Mesothelial cell of epicardium (in vitro differentiated cells): ENCODE measurements at places on chromosomes 5 and 9. TPM values are rescaled to one million over a fixed set of nuclear protein-coding genes. Genes with fewer than 3 reads are reported as not detected.

GRCh38 chr9:86734771-86735170 is 212.5 kb downstream of the GAS1 start:
- H3K4me3 ChIP-seq: no peak overlapping the region
- peak overlapping the region; percentile 22 for H3K27ac ChIP-seq
- peaks cover 68% of the 10 kb centered on the region for H3K4me1 ChIP-seq
- no peaks in the 10 kb centered on the region for H3K36me3 ChIP-seq
- no peaks in the 10 kb centered on the region for H3K27me3 ChIP-seq

GRCh38 chr9:114829574-114830440 is 24.0 kb upstream of the TNFSF15 start:
- H3K36me3 ChIP-seq: no peaks in the 10 kb centered on the region
- H3K27ac ChIP-seq: peak overlapping the region; percentile 16
- no peaks in the 10 kb centered on the region for H3K27me3 ChIP-seq
- H3K4me3 ChIP-seq: no peak overlapping the region
- DNase-seq: no peak

DNA sequence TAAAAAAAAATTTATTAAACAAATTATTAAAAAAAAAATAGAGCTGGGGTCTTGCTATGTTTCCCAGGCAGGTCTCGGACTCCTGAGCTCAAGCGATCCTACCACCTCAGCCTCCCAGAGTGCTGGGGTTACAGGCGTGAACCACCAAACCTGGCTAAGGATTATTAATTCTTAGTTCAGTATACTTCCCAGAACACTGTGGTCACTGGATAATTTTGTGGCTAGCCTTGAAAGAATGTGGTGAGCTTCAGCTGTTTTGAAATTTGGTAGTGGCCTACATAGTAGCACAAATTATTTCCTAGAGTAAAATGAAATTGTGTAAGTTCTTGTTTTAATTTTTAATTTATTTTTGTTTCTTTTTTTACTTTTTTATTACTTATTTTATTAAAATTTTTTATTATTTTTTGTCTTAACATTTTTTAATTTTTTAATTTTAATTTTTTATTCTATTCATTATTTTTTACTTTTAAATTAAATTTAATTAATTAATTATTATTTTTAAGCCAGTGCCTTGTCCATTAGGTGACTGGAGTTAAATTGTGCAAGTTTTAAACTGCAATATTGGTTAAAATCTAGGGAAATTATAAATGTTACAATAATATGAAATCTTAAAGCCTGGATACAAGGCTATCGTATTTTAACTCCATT is 23.0 kb downstream of the ARRDC3 start:
- DNase-seq: no peak
- H3K27me3 ChIP-seq: peaks cover 9% of the 10 kb centered on the region
- no peaks in the 10 kb centered on the region for H3K36me3 ChIP-seq
- H3K4me1 ChIP-seq: peaks cover 5% of the 10 kb centered on the region
- no peak overlapping the region for H3K27ac ChIP-seq
- no peak overlapping the region for H3K4me3 ChIP-seq

- H3K27me3 ChIP-seq: peaks cover 2% of the 10 kb centered on the region
- H3K27ac ChIP-seq: peak overlapping the region; percentile 57
- H3K4me3 ChIP-seq: peak overlapping the region; percentile 90
- peaks cover 4% of the 10 kb centered on the region for H3K36me3 ChIP-seq
- DNase-seq: no peak
Measured at GRCh38 chr5:149344151-149344550, 1.1 kb upstream of the GRPEL2 start.

Gene PRUNE2
- 3.1 to 3.5 TPM (median 3.4 TPM) in 3 replicates for total RNA-seq

DNA sequence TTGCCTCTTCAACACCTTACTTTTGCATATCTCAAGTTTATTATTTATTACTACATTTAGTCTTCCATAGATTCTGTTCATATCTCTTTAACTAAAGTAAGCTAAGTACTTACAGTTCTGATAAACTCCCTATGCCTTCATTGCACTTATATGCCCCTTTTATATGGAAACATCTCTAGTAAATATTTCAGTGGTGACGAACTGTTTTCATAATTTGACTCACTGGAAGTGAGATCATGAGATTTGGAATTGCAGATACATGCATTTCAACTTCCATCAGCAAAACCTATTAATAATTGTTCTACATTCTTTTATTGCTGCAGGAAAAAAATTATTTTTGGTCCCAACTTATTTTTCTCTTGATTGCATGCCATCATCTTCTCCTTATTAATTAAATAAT is 263.5 kb downstream of the CD180 start:
- H3K27ac ChIP-seq: no peak overlapping the region
- H3K4me1 ChIP-seq: no peaks in the 10 kb centered on the region
- no peak overlapping the region for H3K4me3 ChIP-seq
- H3K36me3 ChIP-seq: no peaks in the 10 kb centered on the region

- H3K27me3 ChIP-seq: peaks cover 58% of the 10 kb centered on the region
- H3K4me1 ChIP-seq: peaks cover 4% of the 10 kb centered on the region
- peaks cover 2% of the 10 kb centered on the region for H3K36me3 ChIP-seq
- DNase-seq: no peak
Measured at GRCh38 chr5:38847559-38848347, 1.9 kb downstream of the OSMR start.

GRCh38 chr5:3393122-3393919 is 202.3 kb upstream of the IRX1 start:
- no peak for DNase-seq
- peaks cover 3% of the 10 kb centered on the region for H3K4me1 ChIP-seq
- no peaks in the 10 kb centered on the region for H3K36me3 ChIP-seq
- no peak overlapping the region for H3K4me3 ChIP-seq
- H3K27ac ChIP-seq: no peak overlapping the region
- peaks cover 15% of the 10 kb centered on the region for H3K27me3 ChIP-seq

- no peaks in the 10 kb centered on the region for H3K27me3 ChIP-seq
- peaks cover 18% of the 10 kb centered on the region for H3K4me1 ChIP-seq
- H3K36me3 ChIP-seq: no peaks in the 10 kb centered on the region
- no peak overlapping the region for H3K4me3 ChIP-seq
Measured at GRCh38 chr9:127188396-127188795, 66.0 kb upstream of the ANGPTL2 start.

Gene F2RL2
- 1.4 to 3.3 TPM (median 2.4 TPM) in 3 replicates for total RNA-seq

Gene SCGB3A2
- total RNA-seq: 0.49 TPM in 1 of 3 replicates, not detected in the others

GRCh38 chr9:35651956-35652828 is 1.5 kb upstream of the SIT1 start:
- no peak overlapping the region for H3K4me3 ChIP-seq
- H3K36me3 ChIP-seq: no peaks in the 10 kb centered on the region
- H3K4me1 ChIP-seq: peaks cover 19% of the 10 kb centered on the region
- no peak overlapping the region for H3K27ac ChIP-seq
- H3K27me3 ChIP-seq: no peaks in the 10 kb centered on the region

- H3K27ac ChIP-seq: no peak overlapping the region
- DNase-seq: no peak
- H3K27me3 ChIP-seq: no peaks in the 10 kb centered on the region
- no peaks in the 10 kb centered on the region for H3K36me3 ChIP-seq
- H3K4me1 ChIP-seq: peaks cover 1% of the 10 kb centered on the region
- H3K4me3 ChIP-seq: no peak overlapping the region
Measured at GRCh38 chr5:36777105-36777757, 99.3 kb upstream of the NIPBL start.

- no peak overlapping the region for H3K4me3 ChIP-seq
- H3K4me1 ChIP-seq: peaks cover 6% of the 10 kb centered on the region
- H3K36me3 ChIP-seq: no peaks in the 10 kb centered on the region
Measured at GRCh38 chr5:129716235-129716634, 31.7 kb upstream of the MINAR2 start.

- H3K4me1 ChIP-seq: peaks cover 15% of the 10 kb centered on the region
- H3K27ac ChIP-seq: no peak overlapping the region
- no peak for DNase-seq
- no peak overlapping the region for H3K4me3 ChIP-seq
Measured at GRCh38 chr5:110386782-110387181, 339.7 kb downstream of the TMEM232 start.

- no peaks in the 10 kb centered on the region for H3K27me3 ChIP-seq
- no peak overlapping the region for H3K4me3 ChIP-seq
- H3K36me3 ChIP-seq: no peaks in the 10 kb centered on the region
- peaks cover 14% of the 10 kb centered on the region for H3K4me1 ChIP-seq
Measured at GRCh38 chr5:79189439-79190234, 46.3 kb upstream of the JMY start.

Gene CDKN2B-AS1
- 8.2 to 10.8 TPM (median 8.8 TPM) in 3 replicates for total RNA-seq

GRCh38 chr9:101625876-101626275 is 31.1 kb upstream of the PPP3R2 start:
- no peak overlapping the region for H3K27ac ChIP-seq
- peaks cover 7% of the 10 kb centered on the region for H3K27me3 ChIP-seq
- no peak for DNase-seq
- no peak overlapping the region for H3K4me3 ChIP-seq
- H3K4me1 ChIP-seq: peaks cover 9% of the 10 kb centered on the region
- H3K36me3 ChIP-seq: no peaks in the 10 kb centered on the region

- H3K27me3 ChIP-seq: no peaks in the 10 kb centered on the region
- peaks cover 3% of the 10 kb centered on the region for H3K36me3 ChIP-seq
- no peak for DNase-seq
- H3K27ac ChIP-seq: no peak overlapping the region
Measured at GRCh38 chr5:94376672-94377345, 241.6 kb downstream of the KIAA0825 start.

- no peaks in the 10 kb centered on the region for H3K27me3 ChIP-seq
- H3K27ac ChIP-seq: no peak overlapping the region
Measured at GRCh38 chr5:109784687-109785086, 95.0 kb downstream of the MAN2A1 start.

Gene IL13
- total RNA-seq: 0.33 to 0.78 TPM (median 0.50 TPM) in 3 replicates

DNA sequence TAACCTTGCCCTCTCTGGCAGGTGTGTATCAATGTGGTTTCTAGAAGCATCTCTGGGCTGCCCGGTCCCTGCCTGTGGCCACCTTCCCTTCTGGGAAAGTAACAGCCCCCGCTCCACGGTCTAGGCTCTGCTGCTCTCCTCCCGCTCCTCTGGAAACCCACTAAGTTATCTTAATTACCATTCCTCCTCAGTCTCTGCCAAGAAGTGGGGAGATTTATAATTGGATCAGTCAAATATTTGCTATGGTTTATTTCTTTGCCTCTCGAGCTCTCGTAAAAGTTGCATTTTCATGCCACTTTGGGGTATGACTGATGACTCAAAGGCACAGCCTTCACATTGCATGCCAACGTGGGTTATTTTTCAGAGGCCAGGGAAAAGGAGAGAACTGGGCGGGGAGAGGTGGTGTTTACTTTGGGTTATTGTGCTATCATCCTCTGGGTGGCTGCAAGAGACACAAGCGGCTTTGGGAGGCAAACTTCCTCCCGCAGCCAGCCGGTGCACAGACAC is 205.3 kb upstream of the WWC1 start:
- peaks cover 40% of the 10 kb centered on the region for H3K4me1 ChIP-seq
- H3K27ac ChIP-seq: peak overlapping the region; percentile 13
- H3K27me3 ChIP-seq: no peaks in the 10 kb centered on the region
- no peak for DNase-seq
- H3K36me3 ChIP-seq: peaks cover 11% of the 10 kb centered on the region

DNA sequence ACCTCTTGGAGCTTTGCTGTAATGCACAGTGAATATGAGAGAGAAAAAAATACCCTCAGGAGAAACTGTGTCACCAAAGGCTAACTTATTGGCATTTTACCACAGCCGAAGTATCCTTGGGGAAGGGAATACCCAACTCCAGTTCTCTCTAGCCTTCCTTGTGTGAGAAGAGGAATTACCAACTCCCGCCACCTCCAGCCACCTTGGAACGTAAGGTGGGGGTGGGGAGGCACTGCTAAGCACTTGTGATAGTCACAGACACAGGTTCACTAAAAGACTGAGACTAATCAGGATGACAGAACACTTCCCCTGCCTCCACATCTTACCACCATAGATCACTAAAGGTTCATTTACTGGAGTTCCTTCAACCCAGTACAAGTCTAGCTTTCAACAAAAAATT is 102.0 kb upstream of the ADAMTS19 start:
- H3K4me3 ChIP-seq: no peak overlapping the region
- H3K4me1 ChIP-seq: peaks cover 12% of the 10 kb centered on the region
- H3K27me3 ChIP-seq: no peaks in the 10 kb centered on the region
- no peak overlapping the region for H3K27ac ChIP-seq
- no peak for DNase-seq
